ENCODE measurements at places on chromosomes 3 and 15.

- peak; percentile 22 for DNase-seq
Observed at GRCh38 chr15:72487070-72487797, 13.1 kb downstream of the ARIH1 start.

GRCh38 chr3:89303701-89304100 is 196.3 kb downstream of the EPHA3 start:
- peak; percentile 78 for DNase-seq

GRCh38 chr3:118942671-118943070 is 92.0 kb downstream of the IGSF11 start:
- DNase-seq, result no peak

GRCh38 chr3:105837143-105837740 is 31.6 kb downstream of the CBLB start:
- no peak for DNase-seq

GRCh38 chr15:100713163-100713867 is 110.9 kb downstream of the ASB7 start:
- peak; percentile 77 for DNase-seq

- DNase-seq, result no peak
Observed at GRCh38 chr15:65338823-65339222, 34.3 kb downstream of the RNU5B-1 start.

- DNase-seq, result no peak
Observed at GRCh38 chr3:67447393-67447792, 207.0 kb downstream of the SUCLG2 start.

GRCh38 chr3:143099210-143099609 is 20.4 kb upstream of the CHST2 start:
- DNase-seq, result no peak

- DNase-seq, result peak; percentile 64
Observed at GRCh38 chr3:112721231-112721630, 80.3 kb upstream of the CCDC80 start.

GRCh38 chr3:115784739-115785536 is 161.6 kb downstream of the GAP43 start:
- DNase-seq, result peak; percentile 84

- peak; percentile 85 for DNase-seq
Observed at GRCh38 chr3:197466586-197467399, 89.0 kb downstream of the BDH1 start.

- no peak for DNase-seq
Observed at GRCh38 chr3:142149673-142149992, 289 bp upstream of the TFDP2 start.

DNA sequence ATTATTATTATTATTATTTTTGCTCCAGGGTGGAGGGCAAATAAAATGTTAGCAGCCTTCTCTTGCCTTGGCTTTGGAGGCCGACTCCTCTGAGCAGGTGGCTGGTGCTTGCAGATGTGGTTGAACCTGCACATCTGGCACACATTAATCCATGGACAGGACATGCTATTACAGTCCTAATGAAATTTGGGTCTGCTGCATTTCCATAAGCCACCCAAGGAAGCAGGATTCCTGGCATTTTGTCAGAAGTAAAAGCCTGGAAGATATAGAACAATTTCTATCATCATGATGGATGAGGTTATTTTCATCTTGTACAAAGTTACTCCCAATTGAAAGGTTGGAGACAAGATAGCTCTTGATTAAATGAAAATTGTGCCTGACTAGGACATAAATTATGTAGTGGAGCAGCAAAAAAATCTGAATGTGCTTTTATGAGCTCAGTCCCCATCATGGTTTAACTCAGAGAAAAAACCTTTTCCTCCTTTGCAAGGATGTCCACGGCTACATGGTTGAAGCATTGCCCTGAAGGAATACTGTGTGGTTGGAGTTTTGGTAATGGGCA is 130.9 kb upstream of the RGMA start:
- no peak for DNase-seq

- peak; percentile 21 for DNase-seq
Observed at GRCh38 chr3:31980530-31981205, 394 bp downstream of the OSBPL10 start.

DNA sequence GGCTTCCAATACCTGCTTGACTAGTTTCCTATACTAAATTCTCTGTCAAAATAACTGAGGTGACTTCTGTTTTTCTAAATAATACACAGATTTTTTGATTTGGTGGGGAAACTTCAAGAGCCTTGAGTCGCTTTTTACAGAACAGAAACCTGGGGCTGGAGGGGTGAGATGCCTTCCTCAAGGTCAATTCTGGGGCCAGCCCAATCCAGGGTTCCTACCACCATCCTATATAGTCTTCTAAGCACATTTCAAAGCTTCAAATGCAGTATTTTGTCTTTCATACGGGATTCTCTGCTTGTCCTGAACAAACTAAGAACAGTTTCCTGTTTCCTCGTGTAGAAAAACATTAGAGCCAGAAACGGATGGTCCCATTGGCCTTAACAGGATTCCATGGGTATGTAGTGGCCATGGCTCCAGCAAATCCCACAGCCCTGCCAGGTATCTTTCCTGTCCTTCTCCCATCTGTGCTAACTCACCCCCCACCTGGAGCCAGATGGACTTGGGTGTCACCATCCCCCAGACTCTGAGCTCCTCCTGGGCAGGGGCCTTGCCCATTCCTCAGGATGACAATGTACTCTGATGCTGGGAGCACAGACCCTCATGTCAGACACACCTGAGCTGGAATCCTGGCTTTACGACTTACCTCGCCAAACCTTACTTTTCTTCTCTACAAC is 146.9 kb downstream of the KLF13 start:
- no peak for DNase-seq

- peak; percentile 54 for DNase-seq
Observed at GRCh38 chr3:21704796-21705195, 46.2 kb downstream of the ZNF385D start.

DNA sequence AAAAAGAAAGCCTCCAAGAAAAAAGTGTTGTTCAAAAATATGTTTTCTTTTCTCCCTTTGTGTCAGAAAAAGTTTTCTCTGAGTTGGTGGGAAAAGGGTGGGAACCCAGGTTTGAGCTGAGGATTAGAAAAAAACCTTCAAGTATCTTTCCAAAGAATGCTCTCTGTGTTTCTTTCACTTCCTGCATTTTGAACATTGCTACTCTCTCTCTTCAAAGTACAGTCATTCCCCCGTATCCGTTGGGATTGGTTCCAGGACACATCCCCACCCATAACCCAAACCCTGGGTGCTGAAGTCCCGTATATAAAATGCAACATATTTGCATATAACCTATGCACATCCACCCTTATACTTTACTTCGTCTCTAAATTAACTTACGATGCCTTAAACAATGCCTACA is 139.6 kb downstream of the TMCO5A start:
- peak; percentile 46 for DNase-seq

GRCh38 chr3:143814443-143814889 is 33.8 kb downstream of the SLC9A9 start:
- DNase-seq, result no peak

- DNase-seq, result no peak
Observed at GRCh38 chr3:24020036-24020691, 75.1 kb downstream of the NR1D2 start.

GRCh38 chr3:54671511-54671910 is 256.3 kb downstream of the LRTM1 start:
- no peak for DNase-seq

Data from fibroblast of upper back skin (primary cell).